Suprapubic skin (tissue), 4 donors: ENCODE measurements at places on chromosomes 11 and 22.
A peak's percentile ranks its signal among the peaks of the same experiment; 100 is the strongest.

GRCh38 chr11:93784935-93785360, 866 bp downstream of the MED17 start:
- no peak for DNase-seq

GRCh38 chr22:29872989-29873388, 10.0 kb upstream of the MTMR3 start:
- no peak for DNase-seq

GRCh38 chr22:36593215-36593614, 64.2 kb upstream of the EIF3D start:
- DNase-seq: no peak

- DNase-seq: peak; percentile 92
These were observed 12.7 kb downstream of the DUSP8 start for GRCh38 chr11:1559111-1559951.

DNA sequence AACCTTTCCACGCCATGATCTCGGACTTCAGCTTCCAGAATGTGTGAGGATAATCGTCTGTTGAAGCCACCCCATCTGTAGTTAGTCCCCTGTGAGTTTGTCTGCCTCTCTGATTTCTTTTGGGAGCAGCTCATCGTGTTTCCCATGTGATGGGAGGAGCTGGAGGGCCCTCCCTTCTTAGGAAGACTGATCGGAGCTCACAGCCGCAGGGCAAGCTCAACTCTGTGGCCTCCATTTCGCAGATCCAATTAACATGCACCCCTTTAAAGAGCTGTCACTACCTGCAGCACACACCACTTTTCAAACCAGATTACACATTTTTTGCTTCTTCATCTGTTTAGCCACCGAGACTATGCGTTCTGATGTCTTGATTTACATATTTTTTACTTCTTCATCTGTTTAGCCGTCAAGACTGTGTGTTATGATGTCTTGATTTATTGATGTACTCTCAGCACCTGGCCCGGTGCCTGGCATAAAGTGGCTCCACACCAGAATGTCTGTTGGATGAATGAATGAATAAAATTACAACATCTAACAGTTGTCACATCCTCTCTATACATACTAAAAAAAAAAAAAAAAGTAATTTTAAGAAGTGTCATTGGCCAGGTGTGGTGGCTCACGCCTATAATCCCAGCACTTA, 14.9 kb upstream of the PPFIA1 start:
- no peak for DNase-seq

GRCh38 chr22:23036684-23037428, 33.5 kb upstream of the GNAZ start:
- DNase-seq: no peak

GRCh38 chr11:93220078-93220477, 22.3 kb upstream of the SLC36A4 start:
- DNase-seq: no peak

- no peak for DNase-seq
These were observed 636 bp upstream of the PHOX2A start for GRCh38 chr11:72244361-72245262.

- DNase-seq: no peak
These were observed 39.8 kb upstream of the MTNR1B start for GRCh38 chr11:92929653-92930052.

DNA sequence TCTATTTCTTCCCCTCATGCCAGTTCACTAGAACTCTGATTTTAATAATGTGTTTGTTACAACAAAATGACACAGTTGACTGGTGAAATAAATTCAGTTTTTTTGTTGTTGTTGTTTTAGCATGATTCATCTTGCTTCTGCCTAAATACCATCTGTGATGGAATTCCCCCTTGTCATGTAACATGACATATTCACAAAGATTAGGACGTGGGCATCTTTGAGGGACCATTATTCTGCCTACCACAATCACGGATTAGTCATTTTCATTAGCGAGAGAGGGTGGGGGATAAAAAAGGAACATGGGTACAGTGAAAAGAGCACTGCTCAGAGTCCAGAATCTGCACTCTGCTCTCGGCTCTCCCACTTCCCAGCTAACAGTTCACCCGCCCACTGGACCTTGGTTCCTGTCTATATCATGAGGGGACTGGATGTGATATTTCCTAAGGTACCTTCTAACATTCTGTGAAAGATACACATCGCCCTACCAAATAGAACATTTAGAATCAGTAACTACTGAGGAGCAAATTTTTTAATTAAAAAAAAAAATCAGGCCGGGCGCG, 11.3 kb downstream of the HTATIP2 start:
- no peak for DNase-seq

DNA sequence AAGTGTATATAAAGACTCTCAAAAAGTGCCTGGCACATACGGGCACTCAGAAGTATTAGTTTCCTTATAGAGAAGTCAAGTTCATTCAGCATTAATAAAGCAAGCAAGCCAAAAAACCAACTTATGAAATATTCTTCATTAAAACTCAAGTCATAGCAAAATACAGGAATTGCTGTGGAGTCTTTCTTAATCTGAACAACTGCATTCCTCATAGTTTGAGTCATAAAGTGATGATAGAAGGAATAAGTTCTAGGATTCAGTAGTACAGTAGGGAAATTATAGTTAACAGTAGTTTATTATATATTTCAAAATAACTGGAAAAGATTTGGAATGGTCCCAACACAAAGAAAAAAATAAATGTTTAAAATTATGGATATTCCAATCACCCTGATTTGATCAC, 200.3 kb downstream of the C11orf91 start:
- no peak for DNase-seq

- DNase-seq: no peak
These were observed 259.0 kb downstream of the MN1 start for GRCh38 chr22:27542602-27543001.

GRCh38 chr11:118892514-118892913, 8.8 kb downstream of the CXCR5 start:
- DNase-seq: no peak

DNA sequence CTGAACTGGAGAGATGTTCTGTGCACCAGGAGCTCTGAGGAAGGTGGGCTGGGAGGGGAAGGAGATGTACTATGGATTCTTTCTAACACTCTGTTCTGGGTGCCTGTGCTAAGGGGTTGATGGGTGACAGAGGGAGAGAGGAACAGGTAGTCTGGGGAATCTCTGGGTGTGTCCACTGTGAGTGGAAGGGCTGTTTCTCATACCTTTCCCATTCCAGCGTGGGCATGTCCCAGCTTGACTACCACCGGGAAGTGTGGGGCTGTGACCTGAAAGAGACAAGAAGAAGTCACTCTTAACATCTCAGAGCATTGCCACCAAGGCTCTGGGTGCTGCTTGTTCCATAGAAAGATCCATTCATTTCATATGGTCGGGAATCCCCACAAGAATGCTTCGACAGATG, 121.9 kb downstream of the FBXO7 start:
- no peak for DNase-seq

- DNase-seq: peak; percentile 41
These were observed 39.3 kb downstream of the PDGFB start for GRCh38 chr22:39205344-39206021.

DNA sequence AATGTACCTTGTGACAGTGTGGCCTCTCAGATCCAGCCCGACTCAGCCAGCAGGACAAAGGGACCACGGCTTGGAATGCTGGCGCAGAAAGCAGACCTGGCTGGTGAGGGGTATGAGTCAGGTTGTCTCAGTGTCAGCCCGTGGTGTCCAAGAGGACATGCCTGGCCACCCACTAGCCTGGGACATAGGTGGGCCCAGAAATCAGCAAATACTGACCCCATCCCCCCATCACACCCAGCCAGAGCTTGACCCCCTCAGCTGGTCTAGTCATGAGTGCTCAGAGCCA, 4.5 kb downstream of the BANF1 start:
- no peak for DNase-seq

DNA sequence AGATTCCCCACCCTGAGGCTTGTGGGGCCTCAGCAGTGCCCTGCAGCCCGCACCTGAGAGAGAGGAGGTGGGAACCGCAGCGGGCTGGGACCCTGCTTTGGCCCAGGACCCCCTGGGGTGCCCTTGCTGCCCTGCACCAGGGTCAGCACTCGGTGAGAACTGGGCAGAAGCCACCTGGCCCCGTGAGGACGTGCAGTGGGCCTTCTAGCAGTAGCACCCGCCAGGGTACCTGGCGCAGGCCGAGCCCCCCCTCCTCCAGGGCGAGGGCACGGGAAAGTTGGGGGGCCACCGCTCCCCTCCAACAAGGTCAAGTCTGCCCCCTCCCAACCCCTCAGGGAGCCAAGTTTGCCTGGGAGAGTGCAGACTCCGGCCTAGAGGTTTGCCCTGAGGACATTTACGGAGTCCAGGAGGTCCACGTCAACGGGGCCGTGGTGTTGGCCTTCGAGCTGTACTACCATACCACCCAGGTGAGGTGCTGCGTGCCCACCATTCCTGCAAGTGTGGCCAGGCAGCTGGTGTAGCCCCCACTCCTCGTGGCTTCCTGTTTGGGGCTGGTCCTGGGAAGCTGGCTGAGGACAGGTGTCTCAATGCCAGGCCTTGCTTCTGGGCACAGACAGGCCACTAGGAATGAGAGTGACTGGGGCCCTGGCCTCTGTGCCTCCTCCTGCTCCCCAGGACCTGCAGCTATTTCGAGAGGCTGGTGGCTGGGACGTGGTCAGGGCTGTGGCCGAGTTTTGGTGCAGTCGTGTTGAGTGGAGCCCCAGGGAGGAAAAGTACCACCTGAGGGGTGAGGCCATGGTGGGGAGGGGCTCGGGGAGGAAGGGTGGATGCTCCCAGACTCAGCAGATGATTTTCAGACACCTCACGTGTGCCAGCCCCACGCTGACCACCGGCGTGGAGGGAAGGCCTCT, 3.5 kb downstream of the PGGHG start:
- DNase-seq: no peak

DNA sequence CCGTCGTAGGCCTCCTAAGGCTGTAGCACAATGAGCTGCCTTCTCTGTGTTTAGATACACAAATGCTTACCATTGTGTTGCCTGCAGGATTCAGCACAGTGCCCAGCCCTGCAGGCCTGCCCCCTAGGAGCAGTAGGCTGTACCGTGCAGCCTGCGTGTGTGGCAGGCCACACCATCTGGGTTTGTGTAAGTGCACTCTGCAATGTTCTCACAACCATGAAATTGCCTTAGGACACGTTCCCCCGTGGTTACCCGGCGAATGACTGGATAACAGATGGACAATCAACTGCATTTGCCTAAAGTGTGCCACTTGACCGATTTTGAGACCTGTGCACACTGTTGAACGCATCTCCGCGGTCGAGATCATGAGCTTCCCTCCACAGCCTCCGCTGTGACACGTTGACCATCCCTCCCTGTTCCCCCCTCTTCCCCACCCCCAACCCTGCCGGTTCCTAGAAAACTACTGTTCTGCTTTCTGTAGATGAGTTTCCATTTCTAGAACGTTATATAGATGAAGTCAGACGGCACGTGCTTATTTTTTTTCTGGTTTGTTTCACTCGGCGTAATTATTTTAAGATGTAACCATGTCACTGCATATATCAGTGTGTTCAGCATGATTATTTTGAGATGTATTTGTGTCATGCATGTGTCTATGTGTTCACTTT, 22.2 kb upstream of the CTSD start:
- DNase-seq: no peak

- no peak for DNase-seq
These were observed 59.1 kb downstream of the RASSF10 start for GRCh38 chr11:13068211-13068610.

- peak; percentile 91 for DNase-seq
These were observed 1.1 kb downstream of the MTFP1 start for GRCh38 chr22:30426388-30427353.

GRCh38 chr11:2420502-2421225, 20.1 kb downstream of the TSSC4 start:
- no peak for DNase-seq

DNA sequence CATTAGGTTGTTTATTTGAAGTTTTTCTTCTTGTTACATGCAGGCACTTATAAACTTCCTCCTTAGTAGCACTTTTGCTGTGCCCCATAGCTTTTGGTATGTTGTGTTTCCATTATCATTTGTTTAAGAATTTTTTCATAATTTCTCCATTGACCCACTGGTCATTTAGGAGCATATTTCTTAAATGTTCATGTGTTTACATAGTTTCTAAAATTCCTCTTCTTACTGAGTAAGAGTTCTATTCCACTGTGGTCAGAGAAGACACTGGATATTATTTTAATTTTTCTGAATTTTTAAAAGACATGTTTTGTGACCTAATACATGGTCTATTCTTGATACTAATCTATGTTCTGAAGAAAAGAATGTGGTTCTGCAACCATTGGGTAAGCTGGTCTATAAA, 333.0 kb downstream of the DDX10 start:
- no peak for DNase-seq

GRCh38 chr11:128232588-128232987, 354.8 kb downstream of the ETS1 start:
- DNase-seq: no peak

GRCh38 chr11:14872032-14872431, 20.0 kb downstream of the CYP2R1 start:
- no peak for DNase-seq

DNA sequence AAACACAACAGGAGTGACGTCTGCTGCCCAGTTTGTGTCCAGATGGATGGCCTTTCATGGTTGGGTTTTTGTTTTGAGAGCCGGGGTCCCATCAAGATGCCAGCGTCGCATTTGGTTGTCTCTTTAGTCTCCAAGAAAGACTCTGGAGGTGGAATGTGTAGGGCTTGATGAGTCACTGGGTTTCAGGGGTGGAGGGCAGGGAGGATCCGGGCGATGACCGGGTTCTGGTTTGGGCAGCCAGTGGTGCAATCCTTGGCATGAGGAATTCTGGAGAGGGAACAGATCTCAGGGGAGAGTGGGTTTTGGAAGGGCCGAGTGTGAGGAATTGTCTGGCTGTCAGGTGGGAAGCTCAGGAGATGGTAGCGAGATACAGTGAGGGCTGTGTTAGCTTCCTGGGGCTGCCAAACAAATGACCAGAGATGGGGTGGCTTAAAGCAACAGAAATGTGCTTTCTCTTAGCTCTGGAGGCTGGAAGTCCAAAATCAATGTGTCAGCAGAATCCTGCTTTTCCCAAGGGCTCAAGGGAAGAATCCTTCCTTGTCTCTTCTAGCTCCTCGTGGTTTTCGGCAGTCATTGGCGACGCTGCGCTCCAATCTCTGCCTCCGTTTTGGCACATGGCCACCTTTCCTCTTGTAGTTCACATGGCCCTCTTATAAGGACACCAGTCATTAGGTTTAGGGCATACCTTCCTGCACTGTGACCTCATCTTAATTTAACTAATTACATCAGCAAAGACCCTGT, 26.4 kb upstream of the PPFIA1 start:
- DNase-seq: no peak

- no peak for DNase-seq
These were observed 66.6 kb upstream of the ASPHD2 start for GRCh38 chr22:26362471-26362870.

DNA sequence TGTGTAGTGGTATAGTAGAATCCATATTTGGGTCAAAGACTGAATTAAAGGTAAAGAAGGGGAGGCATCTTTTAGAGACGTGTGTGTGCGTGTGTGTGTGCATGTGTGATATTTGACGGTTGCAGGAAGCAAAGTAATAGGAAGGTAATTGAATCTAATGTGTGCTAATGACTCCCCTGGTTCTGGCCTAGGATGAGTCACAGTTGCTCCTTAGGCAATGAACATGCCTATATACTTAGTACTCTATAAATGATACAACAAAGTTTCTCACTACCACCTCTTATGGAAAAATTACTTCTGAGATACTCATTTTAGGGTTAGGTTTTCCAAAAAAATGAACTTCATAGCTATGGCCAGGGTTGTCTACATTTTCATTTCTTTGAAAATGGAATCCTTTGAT, 409.6 kb downstream of the GUCY1A2 start:
- no peak for DNase-seq
